Natural killer cell treated with Interleukin-12 subunit alpha and Interleukin-12 subunit beta and Interleukin-15 and Interleukin-18, amount 100 ng/mL, for 72 hours (primary cell): ENCODE measurements at places on chromosomes 6 and 20.
A peak's percentile ranks its signal among the peaks of the same experiment; 100 is the strongest.

DNA sequence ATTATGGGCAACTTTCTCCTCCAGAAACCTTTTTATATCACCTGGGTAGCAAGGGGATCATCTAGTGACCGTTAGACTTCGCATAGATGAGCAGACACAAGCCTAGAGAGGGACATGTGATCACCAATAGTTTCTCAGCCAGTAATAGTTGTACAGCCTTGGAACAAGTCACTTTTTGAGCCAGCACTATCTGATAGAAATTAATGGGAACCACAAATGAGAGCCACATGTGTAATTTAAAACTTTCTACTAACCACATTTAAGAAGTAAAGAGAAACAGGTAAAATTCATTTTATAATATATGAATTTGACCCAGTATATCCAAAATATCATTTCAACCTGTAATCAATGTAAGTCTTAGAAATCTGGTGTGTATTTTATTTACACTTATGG lies 592 bp upstream of the CTNNBL1 start:
- peak overlapping the region; percentile 94 for H3K27ac ChIP-seq
- H3K4me1 ChIP-seq = peaks cover 26% of the 10 kb centered on the region
- DNase-seq = no peak
- H3K4me3 ChIP-seq = peak overlapping the region; percentile 96

- H3K4me3 ChIP-seq = peak overlapping the region; percentile 91
- peaks cover 85% of the 10 kb centered on the region for H3K4me1 ChIP-seq
- H3K27ac ChIP-seq = peak overlapping the region; percentile 75
- H3K27me3 ChIP-seq = no peaks in the 10 kb centered on the region
- H3K36me3 ChIP-seq = no peaks in the 10 kb centered on the region
Measured at GRCh38 chr6:144336900-144337299, 51.8 kb downstream of the UTRN start.

GRCh38 chr20:53582574-53583351 lies 10.9 kb downstream of the ZNF217 start:
- peak; percentile 74 for DNase-seq
- peaks cover 21% of the 10 kb centered on the region for H3K36me3 ChIP-seq
- H3K27me3 ChIP-seq = no peaks in the 10 kb centered on the region
- H3K4me3 ChIP-seq = peak overlapping the region; percentile 89
- peaks cover 81% of the 10 kb centered on the region for H3K4me1 ChIP-seq

GRCh38 chr20:23243791-23244155 lies 106.8 kb upstream of the NXT1 start:
- peaks cover 6% of the 10 kb centered on the region for H3K36me3 ChIP-seq
- no peak for DNase-seq
- peaks cover 25% of the 10 kb centered on the region for H3K27me3 ChIP-seq

DNA sequence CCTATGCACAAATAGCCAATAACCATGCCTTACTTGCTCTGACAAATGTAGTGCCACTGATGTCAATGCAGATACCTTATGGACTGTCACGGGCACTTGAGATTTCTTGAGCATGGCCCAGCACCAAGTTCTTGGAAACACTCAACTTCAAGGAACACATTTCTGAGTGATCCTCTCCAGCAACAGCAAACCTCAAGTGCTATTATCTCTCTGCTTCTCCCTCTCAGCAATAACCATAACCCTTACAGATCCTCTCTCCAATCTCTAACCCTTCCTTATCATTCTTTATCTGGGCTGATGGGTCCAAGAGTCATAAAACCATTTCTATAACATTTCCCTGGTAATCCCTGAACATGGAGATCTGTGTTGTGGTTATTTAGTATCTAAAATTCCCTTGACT lies 266.9 kb upstream of the STXBP5 start:
- H3K4me1 ChIP-seq = no peaks in the 10 kb centered on the region
- H3K36me3 ChIP-seq = peaks cover 8% of the 10 kb centered on the region
- H3K27me3 ChIP-seq = peaks cover 4% of the 10 kb centered on the region
- DNase-seq = no peak
- H3K4me3 ChIP-seq = no peak overlapping the region
- no peak overlapping the region for H3K27ac ChIP-seq

DNA sequence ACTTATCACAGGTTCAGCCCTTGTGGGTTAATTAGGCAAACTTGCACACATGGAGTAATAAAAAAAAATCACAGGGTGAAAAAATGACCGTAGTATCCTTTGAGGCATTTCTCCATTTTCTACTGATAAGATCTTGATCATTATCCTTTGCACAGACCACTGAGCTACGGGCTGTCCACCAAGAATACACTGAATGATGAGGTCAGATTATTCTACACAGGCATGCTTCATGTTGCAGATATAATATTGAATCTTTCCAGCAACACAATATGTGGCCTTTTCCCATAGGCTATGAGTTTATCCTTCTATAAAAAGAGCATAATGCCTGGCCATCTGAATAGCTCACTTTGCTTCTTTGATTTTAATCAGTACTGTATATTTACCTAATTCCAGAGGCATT lies 168.9 kb downstream of the FRK start:
- no peaks in the 10 kb centered on the region for H3K27me3 ChIP-seq
- no peak overlapping the region for H3K27ac ChIP-seq
- no peak overlapping the region for H3K4me3 ChIP-seq
- H3K36me3 ChIP-seq = no peaks in the 10 kb centered on the region
- DNase-seq = no peak

DNA sequence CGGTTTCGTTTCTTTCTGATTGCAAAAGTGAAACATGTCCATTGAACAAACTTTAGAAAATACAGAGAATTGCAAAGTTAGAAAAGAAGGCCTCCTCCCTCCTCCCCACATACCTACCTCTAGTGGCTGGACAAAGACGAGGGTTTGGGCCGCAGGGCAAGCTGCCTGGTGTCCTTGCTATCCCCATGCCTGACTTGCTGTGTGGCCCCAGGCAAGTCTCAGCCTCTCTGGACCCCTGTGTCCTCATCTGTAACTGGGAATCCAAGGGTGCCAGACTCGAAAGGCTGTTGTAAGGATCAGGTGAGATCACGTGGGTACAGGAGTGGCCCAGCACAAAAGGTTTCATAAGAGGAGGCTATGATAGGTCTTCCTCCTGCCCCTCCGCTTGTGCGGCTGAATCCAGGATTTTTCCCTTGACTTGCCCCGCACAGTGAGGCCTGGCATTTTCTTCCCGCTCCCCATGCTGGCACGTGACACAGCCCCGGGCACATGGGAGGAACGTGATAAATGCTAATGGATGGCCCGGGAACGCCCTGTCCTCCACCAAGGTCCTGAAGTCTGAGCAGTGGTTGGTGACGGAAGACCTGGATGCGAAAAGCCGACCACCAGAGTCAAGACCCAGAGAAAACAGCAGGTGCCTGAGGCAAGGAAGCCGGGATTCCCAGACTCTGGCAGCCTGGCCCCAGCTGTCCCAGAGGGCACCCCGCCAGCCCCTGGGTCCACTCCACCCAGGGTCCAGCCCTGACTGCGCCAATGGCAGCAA lies 55.8 kb downstream of the UBE2V1 start:
- H3K4me1 ChIP-seq = no peaks in the 10 kb centered on the region
- no peak overlapping the region for H3K27ac ChIP-seq
- no peak for DNase-seq
- H3K27me3 ChIP-seq = peaks cover 2% of the 10 kb centered on the region

- no peaks in the 10 kb centered on the region for H3K36me3 ChIP-seq
- H3K27me3 ChIP-seq = no peaks in the 10 kb centered on the region
- no peak overlapping the region for H3K4me3 ChIP-seq
- H3K4me1 ChIP-seq = no peaks in the 10 kb centered on the region
Measured at GRCh38 chr6:69609836-69610472, 186.9 kb downstream of the LMBRD1 start.

DNA sequence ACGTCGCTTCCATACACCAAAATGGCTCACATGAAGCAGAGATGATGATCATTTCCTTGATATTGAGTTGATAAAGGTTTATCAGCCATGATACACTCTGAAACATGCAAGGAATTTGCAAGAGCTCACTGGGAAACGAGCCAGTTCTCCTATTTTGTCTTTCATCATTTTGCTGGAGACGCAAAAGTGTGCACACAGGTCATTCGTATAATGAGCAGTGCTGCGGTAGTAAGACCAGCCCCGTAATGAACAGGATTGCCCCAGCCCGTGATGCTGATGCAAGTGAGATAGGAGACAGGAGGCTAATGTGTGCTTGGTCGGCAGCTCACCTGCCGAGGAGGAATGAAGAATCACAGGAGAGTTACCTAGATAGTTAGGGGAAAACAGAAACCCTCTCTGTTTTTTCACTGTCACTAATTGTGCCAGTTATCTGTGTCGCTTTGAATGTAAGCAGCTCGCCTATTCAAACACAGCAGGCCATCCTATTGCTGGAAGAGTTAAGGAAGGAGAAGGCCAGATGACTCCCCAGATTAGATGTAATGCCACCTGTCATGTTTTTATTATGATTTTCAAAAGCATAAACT lies 391.8 kb downstream of the SAMD5 start:
- H3K4me3 ChIP-seq = no peak overlapping the region
- H3K27me3 ChIP-seq = no peaks in the 10 kb centered on the region
- DNase-seq = no peak
- no peak overlapping the region for H3K27ac ChIP-seq
- H3K4me1 ChIP-seq = no peaks in the 10 kb centered on the region
- no peaks in the 10 kb centered on the region for H3K36me3 ChIP-seq

DNA sequence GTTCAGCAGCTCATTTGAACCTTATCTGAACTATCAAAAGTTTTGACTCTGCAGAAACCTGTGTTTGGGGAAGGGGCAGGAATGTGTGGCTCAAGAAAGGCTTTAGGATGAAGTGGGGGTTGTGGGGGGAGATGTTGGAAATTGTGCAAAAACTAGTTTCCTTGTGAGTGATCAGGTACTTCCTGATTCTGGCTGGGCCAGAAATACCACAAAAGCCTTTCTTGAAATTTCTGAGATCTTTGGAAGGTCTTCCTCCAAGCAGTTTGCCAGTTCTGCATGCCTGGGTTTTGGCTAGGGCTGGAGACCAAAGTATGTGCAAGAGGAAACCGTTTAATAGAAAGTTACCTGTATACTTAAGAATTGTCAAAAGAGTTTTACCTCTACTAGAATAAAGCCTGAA lies 116.6 kb downstream of the BMP2 start:
- H3K4me1 ChIP-seq = no peaks in the 10 kb centered on the region
- no peaks in the 10 kb centered on the region for H3K27me3 ChIP-seq
- no peak overlapping the region for H3K4me3 ChIP-seq
- no peak overlapping the region for H3K27ac ChIP-seq

GRCh38 chr20:51046021-51046985 lies 23.4 kb upstream of the KCNG1 start:
- no peak for DNase-seq
- no peaks in the 10 kb centered on the region for H3K36me3 ChIP-seq
- H3K4me1 ChIP-seq = no peaks in the 10 kb centered on the region
- H3K27me3 ChIP-seq = peaks cover 35% of the 10 kb centered on the region
- no peak overlapping the region for H3K4me3 ChIP-seq
- H3K27ac ChIP-seq = no peak overlapping the region

- H3K27ac ChIP-seq = peak overlapping the region; percentile 79
- H3K27me3 ChIP-seq = no peaks in the 10 kb centered on the region
- no peak overlapping the region for H3K4me3 ChIP-seq
- peaks cover 5% of the 10 kb centered on the region for H3K36me3 ChIP-seq
- H3K4me1 ChIP-seq = peaks cover 56% of the 10 kb centered on the region
Measured at GRCh38 chr20:31707258-31707615, 15.4 kb downstream of the BCL2L1 start.
